Mesenchymal stem cell (in vitro differentiated cells and primary cell): ENCODE measurements at places on chromosomes 12 and 14.

DNA sequence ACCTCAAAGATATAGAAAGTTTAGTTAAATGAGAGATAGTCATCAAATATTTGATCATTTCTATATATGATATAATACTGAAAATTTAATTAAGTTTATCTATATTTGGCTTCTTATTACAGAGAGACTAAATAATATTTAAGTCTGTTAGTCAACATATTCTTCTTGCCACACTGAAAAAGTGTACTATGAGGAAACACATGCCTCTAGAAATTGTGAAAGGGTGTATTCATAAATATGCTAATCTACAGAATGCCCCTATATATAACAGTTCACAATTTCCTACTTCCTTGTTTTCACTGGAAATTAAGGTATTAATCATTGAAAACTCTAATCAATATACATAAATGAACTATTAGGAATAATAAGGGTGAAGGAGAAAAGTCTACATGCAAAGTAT lies 31.4 kb upstream of the ETV6 start:
- DNase-seq, result no peak

- DNase-seq, result no peak
Observed at GRCh38 chr14:94290197-94290596, 2.9 kb downstream of the SERPINA10 start.

GRCh38 chr14:54567224-54567638 lies 303 bp downstream of the SAMD4A start:
- peak; percentile 66 for DNase-seq

DNA sequence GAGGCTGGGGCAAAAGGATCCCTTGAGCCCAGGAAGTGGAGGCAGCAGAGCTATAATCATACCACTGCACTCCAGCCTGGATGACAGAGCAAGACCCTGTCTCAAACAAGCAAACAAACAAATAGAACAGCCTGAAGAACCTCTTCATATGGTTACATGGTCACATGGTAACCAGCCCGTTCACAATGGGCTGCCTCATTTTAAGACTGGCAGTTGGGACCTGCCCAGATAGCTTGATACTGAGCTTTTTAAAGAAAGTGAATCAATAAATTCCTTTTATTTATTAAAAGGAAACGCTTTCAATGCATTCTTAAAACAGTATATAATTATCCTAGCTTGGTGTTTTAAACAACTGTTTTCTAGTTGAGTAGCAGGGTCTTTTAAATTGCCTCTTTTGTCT lies 10.5 kb downstream of the MLXIP start:
- DNase-seq, result no peak

DNA sequence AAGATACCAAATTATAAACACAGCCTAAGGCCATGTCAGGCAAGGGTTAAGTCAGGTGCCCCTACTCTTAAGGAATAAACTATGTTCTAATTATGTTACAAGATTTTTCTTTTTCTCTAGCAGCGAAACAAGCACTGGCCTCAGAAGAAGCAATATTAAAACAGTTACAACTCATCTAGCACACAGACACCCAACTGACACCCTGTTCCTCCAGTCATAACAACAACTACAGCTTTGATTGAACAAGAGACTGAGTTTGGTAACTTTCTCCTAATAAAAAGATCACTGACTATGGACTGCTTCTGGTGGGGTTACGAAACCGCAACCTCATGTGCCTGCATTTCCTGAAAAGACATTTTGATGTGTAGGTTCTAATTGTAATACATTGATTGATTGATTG lies 3.3 kb upstream of the DAO start:
- DNase-seq, result no peak

- DNase-seq, result no peak
Observed at GRCh38 chr14:56798447-56799342, 11.6 kb downstream of the OTX2 start.

DNA sequence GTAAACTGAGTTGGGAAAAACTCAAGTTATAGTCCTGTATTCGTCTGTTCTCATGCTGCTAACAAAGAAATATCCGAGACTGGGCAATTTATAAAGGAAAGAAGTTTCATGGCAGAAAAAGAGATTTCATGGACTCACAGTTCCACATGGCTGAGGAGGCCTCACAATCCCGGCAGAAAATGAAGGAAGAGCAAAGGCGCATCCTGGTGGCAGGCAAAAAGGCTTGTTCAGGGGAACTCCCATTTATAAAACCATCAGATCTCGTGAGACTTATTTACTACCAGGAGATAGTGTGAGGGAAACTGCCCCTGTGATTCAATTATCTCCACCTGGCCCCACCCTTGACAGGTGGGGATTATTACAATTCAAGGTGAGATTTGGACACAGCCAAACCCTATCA lies 292.6 kb upstream of the SYT1 start:
- no peak for DNase-seq

DNA sequence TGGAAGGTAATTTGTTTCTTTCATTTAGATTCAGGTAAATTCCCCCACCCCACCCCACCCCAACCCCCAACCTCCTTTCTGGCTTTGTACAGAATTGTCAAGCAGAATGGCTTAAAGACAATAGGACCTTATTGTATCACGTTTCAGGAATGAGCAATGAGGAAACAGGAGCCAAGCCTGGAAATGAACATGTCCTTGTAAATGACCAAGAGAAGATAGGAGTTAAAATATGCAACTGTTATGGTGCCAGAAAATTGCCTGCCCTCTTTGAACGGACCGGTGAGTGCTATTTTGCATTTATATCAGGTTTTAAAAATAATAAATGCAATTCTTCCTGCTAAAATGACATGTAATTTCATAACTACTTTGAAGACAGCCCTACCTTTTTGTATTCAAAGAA lies 141.6 kb upstream of the PELI2 start:
- DNase-seq, result no peak

DNA sequence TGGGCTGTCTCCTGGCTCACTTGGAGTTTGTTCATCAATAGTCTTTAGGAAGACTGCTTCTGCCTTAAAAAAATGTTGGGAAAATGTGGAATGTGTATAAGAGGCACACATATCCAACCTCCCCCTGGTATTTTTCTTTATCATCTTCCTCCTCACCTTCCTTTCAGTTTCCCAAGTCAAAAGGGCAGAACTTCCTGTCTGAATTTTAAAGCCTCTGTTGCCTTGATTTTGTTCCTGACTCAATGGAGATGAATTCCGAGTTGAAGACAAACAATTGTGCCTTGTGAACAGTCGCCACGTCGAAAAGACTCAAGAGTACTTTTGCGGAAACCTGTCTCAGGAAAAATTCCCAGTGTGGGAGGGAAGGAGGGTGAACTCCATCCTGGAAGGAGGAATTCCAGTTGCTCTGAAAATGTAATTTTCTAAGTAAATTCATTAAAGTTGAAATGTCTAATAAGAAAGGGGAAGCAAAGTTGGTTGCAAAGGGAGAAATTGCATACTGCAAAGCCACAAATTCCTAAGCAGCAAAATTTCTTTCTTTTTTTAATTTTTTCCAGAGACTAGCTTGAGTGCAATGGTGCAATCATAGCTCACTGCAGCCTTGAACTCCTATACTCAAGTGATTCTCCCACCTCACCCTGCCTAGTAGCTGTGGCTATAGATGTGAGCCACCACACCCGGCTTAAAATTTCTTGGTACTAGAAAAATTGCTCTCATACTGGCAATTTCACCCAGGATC lies 50.2 kb upstream of the ELK3 start:
- DNase-seq, result no peak

GRCh38 chr14:96376093-96376492 lies 12.8 kb downstream of the GSKIP start:
- no peak for DNase-seq

DNA sequence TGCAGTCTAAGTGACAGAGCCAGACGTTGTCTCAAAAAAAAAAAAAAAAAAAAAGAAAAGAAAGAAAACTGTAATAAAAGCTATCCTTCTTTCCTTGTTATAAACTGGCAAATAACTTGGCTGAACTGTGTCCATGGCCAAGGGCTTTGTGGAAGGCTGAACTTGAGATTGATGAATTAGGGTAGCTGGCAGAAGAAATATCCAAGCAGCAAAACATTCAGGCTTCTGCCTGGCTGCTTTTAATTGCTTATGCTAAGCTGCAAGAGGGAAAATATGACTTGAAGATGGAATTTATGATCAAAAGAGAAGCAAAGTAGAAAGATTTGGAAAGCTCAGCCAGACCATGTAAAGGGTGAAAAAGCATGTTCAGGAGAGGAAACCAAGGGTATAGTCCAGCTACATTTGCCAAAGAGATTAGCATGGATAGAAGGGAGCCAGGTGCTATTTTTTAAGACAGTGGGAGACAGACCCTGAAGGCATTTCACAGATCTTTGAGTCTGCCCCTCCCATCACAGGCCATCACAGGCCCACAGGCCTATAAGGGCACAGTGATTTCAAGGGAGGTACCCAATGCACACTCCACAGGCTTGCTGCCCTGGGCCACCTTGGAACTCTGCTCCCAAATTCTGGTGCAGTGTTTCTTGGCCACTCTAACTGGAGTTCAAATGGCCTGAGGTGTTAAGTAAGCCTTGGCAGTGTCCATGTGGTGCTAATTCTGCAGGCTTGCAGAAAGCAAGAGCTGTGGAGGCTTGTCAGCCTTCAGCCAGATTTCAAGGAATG lies 226.0 kb downstream of the AEBP2 start:
- no peak for DNase-seq

DNA sequence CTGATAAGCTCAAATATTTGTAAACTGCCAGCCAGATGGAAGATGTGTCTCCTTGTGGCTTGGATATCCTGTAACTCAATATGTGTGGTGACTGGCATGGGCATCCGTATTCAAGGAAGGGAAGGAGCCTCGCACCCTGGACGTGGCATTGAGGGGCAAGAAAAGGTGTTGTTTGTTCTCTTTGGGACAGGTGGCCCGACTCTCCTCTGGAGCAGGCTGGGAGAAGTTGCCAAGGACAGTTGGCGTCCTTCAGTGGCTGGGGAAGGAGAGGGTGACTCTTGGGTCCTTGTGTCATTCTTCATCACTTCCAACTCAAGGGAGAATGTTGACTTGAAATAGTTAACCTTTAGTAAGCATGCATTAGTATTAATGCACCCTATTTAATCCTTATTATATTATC lies 39.6 kb downstream of the CACNA1C start:
- no peak for DNase-seq

- no peak for DNase-seq
Observed at GRCh38 chr12:120369603-120370342, 809 bp upstream of the MSI1 start.

- peak; percentile 65 for DNase-seq
Observed at GRCh38 chr14:103624860-103625259, 4.2 kb upstream of the KLC1 start.

- no peak for DNase-seq
Observed at GRCh38 chr14:49538852-49539251, 47.3 kb downstream of the RPS29 start.

GRCh38 chr12:27779416-27779919 lies 565 bp upstream of the KLHL42 start:
- DNase-seq, result peak; percentile 30
